NCI-H1694 treated with DMSO at 0.1 percent for 48 hours (cell line): ENCODE measurements at places on chromosomes 12 and 14.

GRCh38 chr12:98291828-98292227 is 223.6 kb upstream of the TMPO start:
- DNase-seq: no peak

DNA sequence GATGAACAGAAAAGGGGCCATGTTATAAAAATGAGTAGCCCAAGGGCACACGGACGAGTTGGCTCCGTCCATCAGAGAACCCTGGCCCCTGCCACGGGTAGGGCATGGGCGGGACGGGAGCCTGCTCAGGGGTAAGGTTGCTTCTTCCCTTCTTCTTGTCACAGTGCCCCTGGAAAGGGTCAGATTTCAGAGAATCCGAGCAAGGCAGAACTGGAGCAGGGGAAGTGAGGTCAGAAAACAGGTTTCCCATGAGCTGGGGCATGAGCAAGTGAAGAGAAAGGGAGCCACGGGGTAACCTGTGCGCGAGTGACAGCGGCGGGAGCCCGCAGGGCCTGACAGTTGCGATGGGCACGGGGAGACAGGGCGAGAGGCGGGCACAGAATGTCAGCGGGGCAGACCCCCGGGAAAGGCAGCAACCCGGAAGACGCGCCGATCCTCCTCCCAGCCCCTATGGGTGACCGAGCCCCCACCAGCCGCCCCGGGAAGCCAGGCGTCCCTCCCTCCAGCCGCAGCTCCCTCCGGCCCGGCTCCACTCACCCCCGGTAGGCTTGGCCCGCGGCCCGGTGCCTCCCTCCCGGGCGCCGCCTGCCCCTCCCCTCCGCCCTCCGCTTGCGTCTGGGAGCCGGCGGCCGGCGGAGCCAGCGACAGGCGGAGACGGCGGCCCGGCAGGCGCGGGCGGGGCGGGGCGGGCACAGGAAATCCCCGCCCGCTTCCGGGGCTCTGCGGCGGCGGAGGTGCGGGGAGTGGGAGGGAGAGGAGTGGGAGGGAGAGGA is at the start of gene ZNF641:
TSS of gene ZNF641 (minus strand) at position 671 of the 773 bp plus-strand sequence. CDS start 2,829 bp downstream, outside the sequence.
- DNase-seq: no peak

DNA sequence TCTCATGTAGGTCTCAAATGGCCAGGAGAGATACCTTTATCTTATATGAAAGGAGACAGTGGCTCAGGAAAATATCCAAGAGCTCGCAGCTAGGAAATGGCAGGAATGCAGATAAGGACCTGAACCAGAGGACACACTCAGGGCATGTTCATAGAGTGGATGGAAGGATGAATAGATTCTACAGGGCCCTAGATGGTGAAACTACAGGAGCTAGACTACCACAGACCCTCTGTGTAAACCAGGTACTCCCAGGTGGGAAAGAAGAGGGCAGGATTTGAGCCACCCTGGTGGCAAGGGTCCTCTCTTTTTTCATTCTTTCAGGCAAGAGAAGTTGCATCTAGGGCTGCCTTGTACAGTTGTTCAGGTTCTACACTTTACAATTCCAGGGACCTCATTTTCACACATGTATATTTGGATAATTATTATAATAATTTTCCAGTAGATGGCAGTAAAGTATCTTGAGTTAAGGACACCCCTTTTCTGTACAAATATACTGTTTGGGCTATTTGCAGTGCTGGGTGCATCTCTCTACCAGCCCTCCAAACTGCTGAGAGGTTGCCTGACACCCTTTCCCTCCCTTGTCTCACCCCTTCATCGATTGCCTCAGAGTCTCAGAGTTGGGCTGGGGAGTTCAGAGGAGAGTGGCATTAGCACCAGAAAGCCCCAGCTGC is 10.5 kb upstream of the ZDHHC22 start:
- peak; percentile 97 for DNase-seq

DNA sequence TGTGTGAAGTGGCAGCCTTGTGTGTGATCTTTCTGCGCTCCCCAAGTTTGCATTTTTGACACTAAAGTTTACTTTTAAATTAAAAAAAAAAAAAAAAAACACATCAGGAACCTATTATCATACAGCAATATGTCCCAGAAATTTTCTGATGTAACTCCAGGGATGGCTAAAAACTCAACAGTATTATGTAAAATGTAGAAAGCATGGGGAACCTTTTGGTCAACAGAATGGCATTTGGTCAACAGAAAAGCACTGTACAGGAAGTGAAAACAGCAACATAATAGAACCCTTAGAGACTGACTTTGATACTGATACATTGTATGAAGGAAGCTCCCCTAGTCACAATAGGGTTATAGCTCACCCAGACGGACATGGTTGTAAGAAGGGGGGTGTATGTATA is 224.3 kb downstream of the ITPR2 start:
- no peak for DNase-seq

DNA sequence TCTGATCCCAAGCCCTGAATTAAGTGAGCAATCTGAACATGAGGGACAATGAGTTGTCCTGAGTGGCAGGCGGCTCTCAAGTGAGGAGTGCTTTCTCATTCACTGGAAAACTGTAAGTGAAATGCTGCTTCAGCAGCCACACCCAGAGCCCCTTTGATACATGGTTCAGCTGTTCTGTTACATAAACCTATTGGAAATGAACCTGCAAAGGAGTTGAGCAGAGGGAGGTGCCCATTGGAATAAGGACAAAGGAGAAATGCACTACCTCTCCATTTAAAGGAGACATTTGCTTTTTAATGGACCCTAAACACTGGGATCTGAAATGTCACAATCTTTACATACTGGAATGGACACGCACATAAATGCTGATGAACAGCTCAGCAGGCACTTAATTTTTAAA is 169.9 kb downstream of the CACNA1C start:
- DNase-seq: no peak

DNA sequence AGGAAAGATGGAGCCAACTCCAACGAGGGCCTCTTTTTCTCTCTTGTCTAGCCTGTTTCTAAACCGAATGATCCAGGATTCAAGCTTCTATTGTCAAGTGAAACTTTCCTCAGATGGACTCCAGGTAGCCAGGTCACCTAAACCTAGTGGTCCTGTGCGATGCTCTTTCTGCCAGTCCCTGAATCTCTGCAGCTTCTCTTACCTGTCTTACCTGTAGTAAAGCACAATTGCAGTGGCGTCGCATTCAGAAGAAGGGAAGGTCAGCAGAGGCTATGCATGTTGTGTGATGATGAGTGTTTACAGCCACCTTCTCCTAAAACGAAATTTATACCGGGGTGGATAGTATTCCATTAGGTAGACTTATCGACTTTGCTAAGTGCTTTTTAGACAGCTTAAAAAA is 47.4 kb upstream of the TRAF3 start:
- no peak for DNase-seq

GRCh38 chr14:86990396-86990795 is 1002.6 kb downstream of the GALC start:
- no peak for DNase-seq

DNA sequence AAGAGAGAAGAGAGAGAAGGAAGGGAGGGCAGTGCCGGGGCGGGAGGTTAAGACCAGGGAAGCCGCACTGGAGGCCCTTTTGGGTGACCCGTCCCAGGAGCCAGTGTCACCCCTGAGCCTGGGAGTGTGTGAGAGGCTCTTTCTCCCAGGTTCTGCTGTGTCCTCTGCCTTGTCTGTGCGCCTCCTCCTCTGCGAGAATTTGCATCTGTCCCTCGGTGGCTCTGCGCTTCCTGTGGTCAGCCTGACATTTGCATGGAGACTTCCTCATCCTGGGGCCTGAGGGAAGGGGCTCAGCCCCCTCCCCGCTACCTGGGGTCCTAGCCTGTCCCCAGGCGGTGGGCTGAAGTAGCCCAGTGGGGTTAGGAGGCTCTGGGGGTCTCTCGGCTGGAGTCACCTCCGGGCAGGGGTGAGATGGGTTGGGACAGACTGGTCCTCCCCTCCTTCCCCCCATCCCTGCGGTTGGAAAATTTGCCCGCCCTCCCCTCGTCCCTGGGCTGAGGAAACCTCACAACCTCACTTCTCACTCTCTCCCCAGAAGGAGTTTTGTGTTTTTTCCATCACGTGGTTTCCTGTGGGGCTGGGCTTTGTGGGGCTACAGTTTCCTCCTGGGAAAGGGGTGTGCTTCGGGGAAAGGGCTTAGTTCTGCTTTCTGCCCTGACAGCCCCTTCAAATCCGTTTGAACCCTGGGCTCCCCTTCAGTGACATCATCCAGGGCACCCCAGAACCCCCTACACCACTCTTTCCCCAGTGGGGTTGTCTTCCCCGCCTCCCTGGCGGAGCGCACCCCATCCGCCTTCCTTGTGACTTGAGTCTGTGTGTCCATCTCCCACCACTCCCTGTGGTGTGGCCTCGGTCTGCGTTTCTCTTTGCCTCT is 2.5 kb downstream of the PTPN6 start:
- DNase-seq: no peak

DNA sequence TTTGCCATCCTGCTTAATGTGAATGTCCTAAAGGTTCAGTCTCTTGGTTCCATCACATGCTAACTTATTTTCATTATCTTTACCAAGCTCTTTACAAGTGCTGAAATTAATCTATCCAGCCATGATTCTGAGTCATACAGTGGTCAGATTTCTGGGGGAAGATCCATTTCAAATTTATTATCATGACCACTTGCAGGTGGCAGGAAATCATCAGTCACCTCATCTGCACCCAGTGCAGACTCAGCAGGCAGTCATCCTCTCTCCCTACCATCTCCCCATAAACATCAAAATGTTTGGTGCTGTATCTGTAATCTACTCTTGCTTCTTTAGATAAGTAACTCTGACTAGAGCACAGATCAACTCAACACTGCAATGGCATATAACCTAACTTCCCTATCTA is 23.5 kb downstream of the ATG14 start:
- no peak for DNase-seq

DNA sequence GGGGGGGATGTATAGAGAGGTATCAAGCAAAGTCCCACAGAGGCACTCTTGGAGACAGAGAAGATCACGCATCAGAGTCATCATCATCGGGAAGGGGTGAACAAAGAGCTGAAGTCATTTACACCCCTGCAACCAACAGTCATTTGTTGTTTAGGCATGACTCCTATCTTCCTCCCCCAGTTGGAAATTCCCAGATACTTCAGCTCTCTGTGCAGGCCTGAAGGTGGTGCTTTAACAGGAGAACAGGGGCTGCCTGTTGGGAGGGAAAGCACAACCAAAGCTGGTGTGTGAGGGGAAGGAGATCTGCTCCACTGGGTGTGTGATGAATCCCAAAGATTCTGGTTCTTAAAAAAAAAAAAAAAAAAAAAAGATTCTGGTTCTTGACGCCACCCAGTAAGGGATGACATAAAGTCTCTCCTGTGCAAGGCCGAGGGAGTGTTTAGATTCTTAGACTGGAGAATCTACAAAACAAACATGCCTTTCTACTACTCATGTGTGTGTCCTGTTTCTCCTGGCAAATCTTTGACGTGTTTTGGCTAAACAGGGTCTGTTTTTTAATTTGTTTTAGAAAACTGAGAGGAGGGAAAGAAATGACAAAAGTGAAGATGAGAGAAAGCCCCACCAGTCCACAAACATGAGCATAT is 121.0 kb upstream of the ARHGAP5 start:
- DNase-seq: no peak
